NCI-H2171 treated with DMSO at 0.1 percent for 48 hours (cell line): ENCODE measurements at places on chromosomes 2 and 18.

GRCh38 chr2:3288470-3289170 lies 89.0 kb downstream of the EIPR1 start:
- DNase-seq, result no peak

- no peak for DNase-seq
Observed at GRCh38 chr18:74840492-74841167, 243.0 kb downstream of the ZNF407 start.

DNA sequence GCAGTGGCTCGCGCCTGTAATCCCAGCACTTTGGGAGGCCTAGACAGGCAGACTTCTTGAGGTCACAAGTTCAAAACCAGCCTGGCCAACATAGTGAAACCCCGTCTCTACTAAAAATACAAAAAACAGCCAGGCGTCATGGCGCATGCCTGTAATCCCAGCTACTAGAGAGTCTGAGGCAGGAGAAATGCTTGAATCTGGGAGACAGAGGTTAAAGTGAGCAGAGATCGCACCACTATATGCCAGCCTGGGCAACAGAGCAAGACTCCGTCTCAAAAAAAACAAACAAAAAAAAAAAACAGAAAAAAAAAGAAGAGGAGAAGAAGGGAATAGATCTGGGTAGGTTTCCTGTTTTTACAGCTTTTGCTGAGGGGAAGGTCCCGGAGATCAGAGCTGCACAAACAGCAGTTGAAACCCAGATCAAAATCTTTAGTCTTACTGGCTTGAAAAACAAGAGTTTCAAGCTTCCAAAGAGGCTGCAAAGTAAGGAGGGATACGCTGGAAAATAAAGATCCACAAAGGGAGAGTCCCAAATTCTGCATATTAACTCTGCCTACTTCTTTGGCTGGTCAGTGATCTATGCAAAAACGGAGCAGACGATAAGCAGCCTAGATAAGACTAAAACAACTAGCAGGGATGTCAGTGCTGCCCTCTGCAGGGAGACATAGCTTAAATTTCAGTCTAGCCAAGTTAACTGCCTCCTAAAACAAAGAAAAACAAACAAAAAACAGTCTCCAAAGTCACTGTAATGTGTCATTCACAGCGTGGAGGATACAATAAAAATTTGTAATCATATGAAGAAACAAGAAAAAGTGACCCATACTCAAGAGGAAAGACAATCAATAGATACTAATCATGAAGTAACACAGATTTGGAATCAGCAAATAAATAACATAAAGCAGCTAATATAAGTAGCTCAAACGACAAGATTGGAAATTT lies 74.1 kb downstream of the TLK1 start:
- peak; percentile 7 for DNase-seq

GRCh38 chr2:36530983-36531354 lies 67.0 kb downstream of the FEZ2 start:
- DNase-seq, result no peak

DNA sequence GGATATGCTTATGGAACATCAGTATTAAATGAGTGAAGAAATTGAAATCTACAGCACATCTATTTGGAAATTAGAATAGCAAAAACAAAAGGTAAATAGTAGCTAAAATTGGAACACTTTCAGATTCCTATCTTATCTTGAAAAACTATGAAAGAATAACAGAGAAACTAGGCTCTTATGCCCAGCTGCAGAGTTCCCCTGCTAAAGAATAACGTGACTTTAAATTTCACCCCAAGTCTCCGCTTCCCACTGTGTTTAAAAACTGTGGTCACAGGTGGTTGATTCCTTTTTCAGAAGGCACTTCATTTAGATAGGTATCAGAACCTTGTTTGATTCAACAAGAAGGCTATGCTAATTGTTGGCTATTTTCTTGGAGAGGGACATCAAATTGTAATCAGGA lies 30.1 kb downstream of the ARHGAP28 start:
- DNase-seq, result no peak

- DNase-seq, result no peak
Observed at GRCh38 chr2:165911231-165911630, 42.3 kb downstream of the TTC21B start.

GRCh38 chr2:149020432-149020851 lies 18.1 kb upstream of the LYPD6B start:
- no peak for DNase-seq

- no peak for DNase-seq
Observed at GRCh38 chr2:166381-166780, 97.5 kb downstream of the SH3YL1 start.

- DNase-seq, result no peak
Observed at GRCh38 chr2:31012406-31012805, 125.8 kb downstream of the GALNT14 start.

- DNase-seq, result peak; percentile 89
Observed at GRCh38 chr2:173048897-173049661, 26.6 kb upstream of the MAP3K20 start.

DNA sequence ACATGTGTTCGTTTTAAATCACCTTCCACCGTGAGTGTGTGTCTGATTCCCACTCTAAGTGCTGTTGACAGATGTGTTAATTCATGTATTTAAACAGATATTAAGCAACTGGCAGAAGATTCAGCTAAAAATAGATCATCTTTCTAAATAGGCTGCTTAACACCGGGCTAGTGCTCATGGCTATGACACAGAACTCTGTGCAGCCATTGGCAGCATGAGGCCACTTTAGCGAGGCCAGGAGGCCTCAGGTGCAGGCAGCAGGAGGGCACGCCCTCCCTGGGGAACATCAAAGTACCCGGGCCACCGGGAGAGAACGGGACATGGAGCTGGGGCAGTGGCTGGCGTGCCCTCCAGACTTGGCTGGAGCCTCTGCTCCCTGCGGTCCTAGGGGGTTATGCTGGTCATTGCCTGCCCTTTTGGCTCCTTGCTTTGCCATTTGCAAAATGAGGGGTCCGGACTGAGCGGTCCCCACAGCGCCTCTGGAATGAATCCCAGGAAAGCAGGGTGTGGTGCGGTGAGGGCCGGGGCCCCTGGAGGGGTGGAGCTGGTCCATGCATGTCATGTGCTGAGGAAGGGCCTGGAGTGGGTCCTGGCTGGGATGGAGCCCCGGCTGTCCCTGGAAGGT lies 62.8 kb upstream of the HDAC4 start:
- DNase-seq, result peak; percentile 36

- DNase-seq, result no peak
Observed at GRCh38 chr2:48461721-48462120, 68.2 kb upstream of the STON1 start.

DNA sequence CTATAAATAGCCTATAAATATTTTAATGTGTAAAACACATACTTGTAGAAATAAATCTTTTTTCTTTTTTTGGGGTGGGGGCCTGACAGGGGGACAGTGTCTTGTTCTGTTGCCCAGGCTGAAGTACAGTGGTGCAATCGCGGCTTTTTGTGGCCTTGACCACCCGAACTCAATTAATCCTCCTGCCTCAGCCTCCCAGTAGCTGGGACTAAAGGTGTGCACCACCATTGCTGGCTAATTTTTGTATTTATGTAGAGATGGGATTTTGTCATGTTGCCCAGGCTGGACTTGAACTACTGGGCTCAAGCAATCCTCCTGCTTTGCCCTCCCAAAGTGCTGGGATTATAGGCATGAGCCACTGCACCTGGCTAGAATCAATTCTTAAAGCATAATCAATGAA lies 37.6 kb downstream of the NPC1 start:
- no peak for DNase-seq

DNA sequence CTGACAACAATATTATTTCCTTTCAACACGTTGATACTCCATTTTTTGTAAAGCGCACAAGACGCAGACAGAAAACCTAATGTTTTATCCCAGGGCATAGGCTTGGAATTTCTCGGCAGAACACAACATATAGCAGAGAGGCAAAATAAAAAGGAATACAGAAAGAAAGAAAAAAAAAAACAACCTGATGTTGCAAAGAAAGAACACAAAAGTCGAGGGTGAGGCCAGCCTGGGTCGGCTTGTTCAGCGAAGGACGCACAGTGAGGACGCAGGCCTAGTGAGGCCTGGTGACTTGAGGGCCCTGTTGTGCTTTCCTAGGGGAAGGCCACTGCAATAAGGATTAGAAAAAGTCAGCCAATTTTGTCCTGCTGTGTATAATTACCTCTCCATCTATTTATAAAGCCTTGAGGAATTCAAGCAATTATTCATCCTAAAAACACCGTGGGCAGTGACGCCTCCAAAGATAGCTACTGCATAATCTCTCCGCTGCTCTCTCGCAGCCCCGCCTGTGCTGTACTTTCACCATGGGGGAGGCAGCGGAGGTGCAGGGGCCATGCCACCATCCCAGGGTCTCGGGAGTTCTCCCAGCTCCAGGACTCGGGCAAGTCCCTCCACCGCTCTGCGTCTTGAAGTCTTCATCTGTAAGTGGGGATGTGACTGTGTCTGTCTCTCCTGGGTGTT lies 61.9 kb upstream of the SH3RF3 start:
- DNase-seq, result peak; percentile 23

GRCh38 chr2:185802926-185803325 lies 64.3 kb downstream of the FSIP2 start:
- DNase-seq, result no peak

DNA sequence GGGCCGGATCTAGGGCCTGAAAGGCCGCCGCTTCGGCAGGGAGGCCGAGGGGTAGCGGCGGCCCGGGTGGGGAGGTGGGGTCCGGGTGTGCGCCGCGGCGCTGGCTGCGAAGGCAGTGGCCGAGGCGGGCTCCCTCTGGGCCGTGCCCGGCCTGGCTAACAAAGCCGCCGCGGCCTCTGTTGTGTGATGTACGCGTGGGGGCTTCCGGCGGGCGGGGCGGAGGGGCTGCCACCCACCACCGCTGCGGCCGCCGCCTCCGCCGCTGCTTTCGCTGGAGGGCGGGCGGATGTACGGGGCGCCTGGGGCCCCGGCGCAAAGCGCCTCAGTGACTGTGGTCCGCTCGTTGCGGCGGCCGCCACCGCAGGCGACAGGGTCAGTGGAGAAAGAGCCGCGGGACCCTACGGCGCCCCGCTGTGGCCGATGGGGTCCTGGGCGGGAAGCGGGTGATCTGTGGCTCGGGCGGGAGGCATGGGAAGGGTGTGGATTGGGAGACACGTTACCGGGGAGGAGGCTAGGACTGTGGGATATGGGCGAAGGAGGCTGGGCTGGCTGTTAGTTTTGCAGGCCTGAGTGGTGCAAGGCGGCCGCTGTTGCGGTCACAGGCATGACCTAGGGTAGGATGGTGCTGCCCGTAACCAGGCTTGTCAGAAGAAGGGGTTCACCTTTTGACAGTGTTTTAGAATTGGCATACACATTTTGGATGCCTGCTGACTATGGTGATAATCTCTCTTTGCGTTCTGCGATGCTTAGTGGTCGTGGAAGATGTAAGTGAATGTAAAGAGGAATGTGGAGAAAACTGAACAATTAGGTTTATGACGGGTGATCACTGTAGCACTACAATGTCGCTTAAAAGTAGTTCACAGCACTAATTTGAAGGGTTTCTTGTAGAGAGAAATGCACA lies 662 bp downstream of the BZW1 start:
- DNase-seq, result peak; percentile 38

GRCh38 chr2:104584393-104584792 lies 269.5 kb upstream of the POU3F3 start:
- DNase-seq, result no peak

GRCh38 chr2:233395687-233396086 lies 41.4 kb downstream of the DGKD start:
- no peak for DNase-seq

DNA sequence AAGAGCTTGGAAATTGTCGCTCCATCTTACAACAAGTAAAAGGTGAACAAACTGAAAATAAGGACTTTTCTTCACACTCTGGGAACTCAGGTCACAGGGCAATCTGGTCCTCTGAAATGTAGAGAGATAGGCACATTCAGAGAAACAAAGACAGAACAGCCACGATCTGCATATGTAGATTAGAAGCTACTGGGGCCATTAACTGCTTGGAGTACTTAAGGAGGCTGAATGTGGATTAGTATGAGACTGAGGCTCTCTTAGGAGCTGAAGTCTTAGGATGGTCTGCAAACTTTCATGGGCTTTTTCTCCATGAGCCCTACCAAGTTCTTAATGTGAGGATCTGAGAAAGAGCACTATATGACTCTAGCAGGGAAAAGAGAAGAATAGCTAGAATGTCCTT lies 265.3 kb upstream of the NXPH2 start:
- no peak for DNase-seq

DNA sequence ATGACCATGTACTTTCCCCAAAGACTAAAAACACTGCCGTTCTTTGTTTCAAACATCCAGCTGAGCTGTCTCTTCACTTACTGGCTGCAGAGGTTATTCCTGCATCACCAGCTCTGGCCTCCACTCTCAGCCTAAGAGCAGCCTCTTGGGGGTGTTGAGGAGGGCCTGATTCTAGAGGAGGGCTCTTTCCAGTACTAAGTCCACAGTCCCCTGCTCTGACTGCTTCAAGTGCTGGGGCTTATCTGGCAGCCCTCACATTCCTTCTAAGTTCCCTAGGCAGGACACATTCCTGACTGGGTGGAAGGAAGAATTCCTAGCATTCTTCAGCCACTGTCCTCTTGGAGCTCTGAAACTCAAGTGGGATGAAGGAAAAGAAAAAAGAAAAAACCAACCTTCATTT lies 32.9 kb upstream of the EHBP1 start:
- no peak for DNase-seq

DNA sequence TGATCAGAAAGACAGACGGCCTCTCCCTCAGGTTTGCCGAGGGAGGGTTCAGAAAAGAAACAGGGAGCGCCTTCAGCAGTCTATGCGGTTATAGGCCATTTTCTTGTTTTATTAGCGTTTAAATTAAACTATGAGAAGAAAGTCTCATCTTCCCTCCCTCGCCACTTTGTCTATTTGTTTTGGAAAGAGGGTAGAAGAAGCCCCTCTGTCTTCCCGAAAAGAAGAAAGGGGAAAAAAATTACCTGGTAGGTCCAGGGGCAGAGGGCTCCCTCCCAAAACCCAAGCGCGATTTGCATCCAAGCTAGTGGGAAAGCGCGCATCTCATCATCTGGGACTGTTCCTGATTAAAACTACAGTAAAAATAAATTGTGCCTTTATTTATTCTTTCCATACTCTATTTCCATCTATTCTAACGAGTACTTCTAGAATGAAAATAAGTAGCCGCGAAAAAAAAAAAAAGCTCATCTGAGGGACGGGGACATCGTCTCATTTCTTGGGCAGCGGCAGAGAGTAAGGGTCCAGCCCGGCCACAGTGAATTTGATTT lies 2.4 kb downstream of the PAX8 start:
- DNase-seq, result no peak

DNA sequence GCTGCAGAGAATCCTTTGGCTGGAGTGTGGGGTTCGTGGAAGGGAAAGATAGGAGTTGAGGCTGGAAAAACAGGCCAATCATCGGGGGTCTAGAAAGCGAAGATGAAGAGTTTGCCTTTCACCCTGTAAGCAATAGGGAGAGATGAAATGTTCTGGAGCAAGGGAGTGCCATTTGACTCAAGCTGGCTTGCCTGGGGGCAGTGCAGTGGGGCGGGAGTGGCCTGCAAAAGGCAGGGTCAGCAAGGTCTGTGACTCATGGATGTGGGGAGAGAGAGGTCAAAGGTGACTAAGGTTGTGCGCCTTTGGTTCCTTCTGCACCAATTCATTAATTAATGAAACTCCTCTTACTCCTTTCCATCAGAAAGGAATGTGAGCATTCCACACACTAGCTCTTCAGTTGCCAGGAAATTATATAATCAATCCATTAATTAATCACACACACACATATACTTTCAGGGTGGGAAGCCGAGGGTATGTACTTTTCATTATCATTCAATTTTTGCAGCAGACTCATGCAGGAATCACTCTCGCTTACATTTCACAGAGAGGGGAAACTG lies 227.6 kb downstream of the MYCN start:
- no peak for DNase-seq

- DNase-seq, result no peak
Observed at GRCh38 chr2:223283771-223284170, 231.8 kb downstream of the KCNE4 start.

GRCh38 chr2:37656512-37657423 lies 14.7 kb downstream of the CDC42EP3 start:
- no peak for DNase-seq
